ENCODE measurements at places on chromosomes 7 and 10. TPM values are rescaled to one million over a fixed set of nuclear protein-coding genes. Genes with fewer than 3 reads are reported as not detected.

Gene VWA2
- total RNA-seq, result 2.9 TPM

Gene SYCE1
- not detected for total RNA-seq

Gene ADAM12
- total RNA-seq, result 5.2 TPM

Gene PLXNA4
- total RNA-seq, result 13.6 TPM

Gene FBXL13
- total RNA-seq, result 1.1 TPM

Gene CDC14C
- not detected for total RNA-seq

Gene CDNF
- 1.3 TPM for total RNA-seq

Gene DCLRE1A
- total RNA-seq, result 9.2 TPM

Gene ASIC3
- total RNA-seq, result 2.2 TPM

Gene OR2A12
- not detected for total RNA-seq

- DNase-seq, result no peak
Observed at GRCh38 chr10:116403740-116404250, 23.9 kb upstream of the PNLIPRP3 start.

DNA sequence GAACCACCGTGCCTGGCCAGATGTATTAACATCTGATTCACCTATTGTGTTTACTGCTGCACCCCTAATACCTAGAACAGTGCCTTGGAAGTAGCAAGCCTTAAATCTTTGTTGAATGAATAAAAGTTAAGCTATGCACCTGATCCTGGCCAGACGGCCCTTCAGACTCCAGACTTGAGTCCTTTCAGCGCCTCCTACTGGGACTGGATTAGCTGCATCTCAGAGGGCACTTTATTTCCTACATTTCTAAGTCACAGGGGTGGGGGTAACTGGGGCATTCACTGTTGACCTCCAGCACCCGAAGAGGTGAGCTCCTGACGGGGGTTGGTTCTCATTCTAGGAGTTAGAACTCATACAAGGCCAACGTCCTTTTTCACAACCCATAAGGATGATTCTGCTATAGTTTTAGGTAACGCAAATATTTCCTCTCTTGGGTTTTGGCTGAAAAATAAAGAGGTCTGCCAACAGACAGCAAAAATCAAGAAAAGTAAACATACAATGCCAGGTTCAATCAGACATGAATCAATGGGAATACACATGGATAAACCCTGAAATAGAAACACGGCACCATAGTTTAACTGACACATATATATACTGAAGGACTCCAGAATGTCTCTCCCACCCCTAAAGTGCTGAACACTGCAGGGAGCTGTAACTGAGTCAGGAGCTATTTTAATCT is 48.0 kb upstream of the DLG5 start:
- no peak for DNase-seq

- no peak for DNase-seq
Observed at GRCh38 chr7:29861884-29862283, 55.6 kb downstream of the WIPF3 start.

GRCh38 chr10:1957057-1957456 is 219.7 kb upstream of the ADARB2 start:
- no peak for DNase-seq

GRCh38 chr7:82624337-82624736 is 180.8 kb upstream of the CACNA2D1 start:
- DNase-seq, result no peak

- no peak for DNase-seq
Observed at GRCh38 chr7:32639122-32639521, 143.8 kb downstream of the AVL9 start.

- DNase-seq, result no peak
Observed at GRCh38 chr7:18154726-18155125, 127.1 kb upstream of the PRPS1L1 start.

GRCh38 chr7:29086545-29086944 is 59.8 kb downstream of the CPVL start:
- no peak for DNase-seq

DNA sequence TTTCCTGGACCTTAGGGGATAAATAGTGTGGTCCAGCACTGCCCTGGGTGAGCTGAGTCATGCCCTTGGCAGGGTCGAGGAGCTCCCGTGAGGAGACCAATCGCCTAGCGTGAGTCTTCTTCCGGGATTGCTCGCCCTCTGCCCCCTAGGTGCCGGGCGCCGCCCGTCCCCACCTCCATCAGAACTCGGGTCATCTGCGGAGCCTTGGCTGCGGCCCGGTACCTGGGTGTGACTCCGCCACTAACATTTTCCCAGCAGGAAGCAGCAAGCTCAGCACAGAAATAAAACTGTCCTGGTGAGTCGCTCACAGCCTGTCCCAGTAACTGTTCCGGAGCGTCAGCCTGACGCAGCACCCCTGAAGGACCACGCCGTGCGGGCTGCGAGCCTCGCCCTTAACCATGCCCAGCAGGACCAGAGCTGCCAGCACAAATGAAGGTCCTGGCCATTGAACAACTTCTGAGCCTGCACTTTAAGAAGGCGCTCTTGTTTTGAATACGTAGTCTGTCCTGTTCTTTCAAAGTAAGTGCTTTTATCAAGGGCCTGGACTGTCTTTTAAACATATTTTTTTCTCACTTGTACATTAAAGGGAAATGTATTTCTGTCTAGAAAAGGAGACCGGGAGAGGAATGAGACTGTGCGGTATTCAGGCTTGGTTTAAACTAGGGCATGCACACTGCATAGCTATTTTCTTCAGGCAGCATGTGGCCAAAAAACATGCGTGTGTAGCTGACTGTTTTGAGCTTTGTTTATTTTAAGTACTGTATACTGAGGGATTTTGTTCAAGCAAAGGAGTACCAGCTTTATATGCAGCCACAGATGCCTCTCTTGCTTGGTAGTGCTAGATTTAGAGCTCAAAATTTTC is 136.7 kb downstream of the HECW1 start:
- no peak for DNase-seq

- DNase-seq, result no peak
Observed at GRCh38 chr10:8543361-8544056, 489.0 kb downstream of the GATA3 start.

GRCh38 chr7:497346-497745 is 22.3 kb downstream of the PDGFA start:
- no peak for DNase-seq

- no peak for DNase-seq
Observed at GRCh38 chr10:131513901-131514300, 202.4 kb upstream of the TCERG1L start.

- DNase-seq, result no peak
Observed at GRCh38 chr7:81533931-81534330, 235.9 kb downstream of the HGF start.

DNA sequence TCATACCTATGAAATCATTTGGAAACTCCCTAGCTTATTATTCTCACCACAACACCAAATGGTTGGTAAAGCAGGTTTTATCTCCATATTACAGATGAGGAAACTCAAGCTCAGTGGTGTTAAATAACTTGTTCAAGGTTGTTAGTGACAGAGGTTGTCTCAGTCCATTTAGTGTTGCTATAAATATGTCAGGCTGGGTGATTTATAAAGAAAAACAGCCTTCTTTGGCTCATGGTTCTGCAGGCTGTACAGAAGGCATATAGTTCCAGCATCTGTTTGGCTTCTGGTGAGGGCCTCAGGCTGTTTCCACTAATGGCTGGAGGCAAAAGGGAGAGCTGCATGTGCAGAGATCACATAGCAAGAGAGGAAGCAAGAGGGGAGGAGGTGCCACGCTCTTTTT is 96.6 kb downstream of the ZNF438 start:
- no peak for DNase-seq

DNA sequence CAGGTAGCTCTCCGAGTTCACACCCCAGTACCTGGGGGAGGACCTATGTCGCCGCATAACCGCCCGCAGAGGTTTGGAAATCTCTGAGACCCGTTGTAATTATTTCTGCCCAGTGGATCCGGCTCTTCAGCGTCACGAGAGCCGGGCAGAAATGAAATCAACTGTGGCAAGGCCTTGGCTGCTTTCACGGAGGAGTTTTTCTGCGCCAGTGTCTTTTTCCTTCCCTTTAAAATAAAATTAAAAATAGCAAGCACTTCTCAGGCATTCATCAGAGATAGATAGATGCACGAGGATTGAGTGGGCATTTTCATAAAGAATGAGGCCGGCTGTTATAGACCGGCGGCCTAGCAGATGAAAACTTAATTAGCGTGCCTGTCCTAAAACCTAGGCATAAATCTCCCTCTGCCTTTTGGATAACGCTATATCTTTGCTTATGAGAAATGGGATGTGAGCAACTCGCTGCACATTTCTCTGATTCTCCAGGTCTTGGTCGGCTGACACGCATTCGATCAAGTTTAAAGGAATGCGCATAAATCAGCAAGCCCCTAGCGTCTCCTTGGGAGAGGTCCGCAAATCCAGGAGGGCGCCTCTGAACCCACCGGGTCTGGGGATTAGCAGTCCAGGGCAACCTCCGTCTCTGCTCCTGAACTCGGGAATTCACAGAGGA is 6.4 kb downstream of the HOXA13 start:
- DNase-seq, result peak; percentile 51

DNA sequence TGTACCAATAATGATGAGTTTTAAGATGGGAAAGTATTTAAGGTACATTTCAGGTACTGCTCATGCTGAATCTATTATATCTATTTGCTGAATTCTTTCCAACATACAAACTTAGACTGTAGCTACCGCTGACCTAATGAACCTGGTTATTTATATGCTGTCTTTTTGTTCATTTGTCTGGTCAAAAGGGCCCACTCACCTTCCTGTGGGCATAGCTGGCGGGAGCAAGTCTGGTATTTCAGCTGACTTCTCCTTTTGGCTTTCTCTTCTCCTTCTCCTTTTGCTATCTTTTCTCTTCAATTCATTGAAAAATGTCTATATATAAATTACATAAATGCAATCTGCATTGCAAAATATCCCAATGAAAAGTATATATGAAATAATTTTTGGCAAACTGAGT is 9.5 kb downstream of the PLXDC2 start:
- DNase-seq, result no peak

DNA sequence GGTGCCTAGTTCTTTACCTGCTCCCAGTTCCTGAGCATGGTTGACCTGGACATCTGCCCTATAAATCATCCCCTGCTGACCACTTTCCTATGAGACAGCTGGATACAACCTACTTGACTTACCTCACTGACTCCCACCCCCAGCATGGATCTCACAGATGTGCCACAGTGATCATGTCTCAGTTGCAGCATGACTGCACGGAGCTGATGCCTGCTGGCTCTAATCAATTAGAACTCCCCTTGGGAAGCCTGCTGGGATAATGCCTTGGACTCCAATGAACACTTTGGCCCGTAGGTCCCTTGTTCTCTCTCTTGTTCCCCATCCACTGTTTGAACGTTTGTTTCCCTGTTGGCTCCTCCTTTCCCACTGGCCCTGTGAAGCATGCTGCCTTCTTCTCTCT is 271.2 kb upstream of the IGFBP3 start:
- no peak for DNase-seq

DNA sequence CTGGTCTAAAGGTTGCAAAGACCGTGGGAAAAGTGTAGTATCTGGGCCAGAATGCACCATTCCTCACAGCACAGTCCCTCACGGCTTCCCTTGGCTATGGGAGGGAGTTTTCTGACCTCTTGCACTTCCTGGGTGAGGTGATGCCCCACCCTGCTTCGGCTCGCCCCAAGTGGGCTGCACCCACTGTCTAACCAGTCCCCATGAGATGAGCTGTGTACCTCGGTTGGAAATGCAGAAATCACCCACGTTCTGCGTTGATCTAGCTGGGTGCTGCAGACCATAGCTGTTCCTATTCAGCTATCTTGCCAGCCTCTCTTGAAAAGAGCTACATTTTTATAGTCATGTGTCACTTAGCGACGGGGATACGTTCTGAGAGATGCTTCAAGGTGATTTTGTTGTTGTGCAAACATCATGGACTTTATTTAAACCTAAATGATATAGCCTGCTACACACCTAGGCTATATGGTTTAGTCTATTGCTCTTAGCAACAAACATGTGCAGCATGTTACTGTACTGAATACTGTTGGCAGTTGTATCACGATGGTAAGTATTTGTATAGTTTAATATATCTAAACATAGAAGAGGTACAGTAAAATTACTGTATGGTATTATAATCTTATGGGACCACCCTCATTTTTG is 120.0 kb downstream of the PPP1R9A start:
- DNase-seq, result no peak

DNA sequence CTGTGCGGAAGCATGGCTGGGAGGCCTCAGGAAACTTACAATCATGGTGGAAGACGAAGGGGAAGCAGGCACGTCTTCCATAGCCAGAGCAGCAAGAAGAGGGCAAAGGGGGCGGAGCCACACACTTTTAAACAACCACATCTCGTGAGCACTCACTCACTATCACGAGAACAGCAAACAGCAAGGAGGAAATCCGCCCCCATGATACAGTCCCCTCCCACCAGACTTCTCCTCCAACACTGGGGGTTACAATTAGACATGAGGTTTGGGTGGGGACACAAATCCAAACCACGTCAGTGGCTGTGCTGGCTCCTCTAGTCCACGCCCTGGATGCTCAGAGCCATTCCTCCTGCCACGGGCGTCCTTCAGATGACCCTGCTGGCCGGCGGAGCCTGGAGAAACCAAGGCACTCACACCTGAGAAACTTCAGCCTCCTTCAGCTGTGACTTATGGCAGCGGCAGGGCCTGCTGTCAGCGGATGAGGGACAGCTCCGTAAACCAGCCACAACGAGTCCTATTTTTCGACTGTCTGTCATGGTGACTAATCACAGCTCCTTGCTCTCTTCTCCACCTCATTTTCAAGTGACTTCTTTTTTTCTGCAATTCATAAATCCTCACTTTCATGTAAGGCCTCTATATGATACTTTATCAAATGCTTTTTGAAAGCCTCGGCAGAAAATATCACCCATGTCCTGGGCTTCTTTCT is 167.9 kb upstream of the PFKP start:
- no peak for DNase-seq

GRCh38 chr10:49744924-49745605 is 17.1 kb downstream of the OGDHL start:
- no peak for DNase-seq

DNA sequence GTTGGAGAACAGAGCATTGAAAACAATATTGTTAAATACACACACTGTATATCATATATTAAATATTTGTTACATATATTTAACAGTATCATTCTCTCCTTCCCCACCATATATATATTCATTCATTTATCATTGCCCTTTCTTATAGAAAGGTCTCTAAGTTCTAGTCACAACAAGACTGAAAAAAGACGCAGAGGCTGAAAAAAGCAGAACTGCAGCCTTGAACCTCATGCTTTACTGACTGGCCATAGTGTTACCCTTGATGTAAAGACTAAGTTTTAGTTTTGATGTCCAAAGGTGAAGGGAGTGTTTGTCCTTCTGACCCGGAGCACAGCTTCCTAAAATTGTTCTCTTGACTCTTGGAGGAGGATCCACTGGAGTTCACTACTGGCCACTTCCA is 247.9 kb downstream of the PTEN start:
- no peak for DNase-seq

DNA sequence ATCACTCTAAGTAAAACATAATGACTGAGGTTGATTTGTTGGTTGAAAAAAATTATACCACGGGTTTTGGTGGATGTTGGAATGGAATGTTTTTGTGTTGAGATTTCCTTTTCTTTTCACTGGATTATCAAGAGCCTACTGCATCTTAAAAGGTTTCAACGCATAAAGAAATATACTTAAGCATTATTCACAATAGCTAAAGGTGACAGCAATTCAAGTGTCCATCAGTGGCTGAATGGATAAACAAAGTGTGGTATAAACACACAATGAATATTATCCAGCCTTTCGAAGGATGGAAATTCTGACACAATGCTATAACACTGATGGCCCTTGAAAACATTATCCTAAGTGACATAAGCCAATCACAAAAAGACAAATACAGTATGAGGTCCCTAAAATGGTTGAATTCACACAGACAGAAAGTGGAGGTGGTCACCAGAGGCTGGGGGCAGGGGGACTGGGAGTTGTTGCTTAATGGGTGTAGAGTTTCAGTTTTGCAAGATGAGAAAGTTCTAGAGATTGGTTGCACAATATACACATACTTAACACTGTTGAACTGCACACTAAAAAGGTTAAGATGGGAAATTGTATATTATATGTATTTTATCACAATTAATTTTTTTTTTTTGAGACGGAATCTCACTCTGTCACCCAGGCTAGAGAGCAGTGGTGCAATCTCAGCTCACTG is 122.3 kb downstream of the NRP1 start:
- DNase-seq, result no peak

All from type B pancreatic cell (in vitro differentiated cells).